Activated T-helper 1 cell treated with anti-CD3 and anti-CD28 coated beads, Interleukin-12 subunit alpha, Interleukin-12 subunit beta, Interleukin-2, Interleukin-4 antibody, amounts not matched to agents 30 ng/mL and 10 ng/mL and 1 ng/mL, durations not matched to agents 14 hours and 24 hours and 36 hours (primary cell): ENCODE measurements at places on chromosomes 3 and 15. TPM values are rescaled to one million over a fixed set of nuclear protein-coding genes. Genes with fewer than 3 reads are reported as not detected.

The STRIT1 gene
- total RNA-seq, result not detected in 2 replicates

DNA sequence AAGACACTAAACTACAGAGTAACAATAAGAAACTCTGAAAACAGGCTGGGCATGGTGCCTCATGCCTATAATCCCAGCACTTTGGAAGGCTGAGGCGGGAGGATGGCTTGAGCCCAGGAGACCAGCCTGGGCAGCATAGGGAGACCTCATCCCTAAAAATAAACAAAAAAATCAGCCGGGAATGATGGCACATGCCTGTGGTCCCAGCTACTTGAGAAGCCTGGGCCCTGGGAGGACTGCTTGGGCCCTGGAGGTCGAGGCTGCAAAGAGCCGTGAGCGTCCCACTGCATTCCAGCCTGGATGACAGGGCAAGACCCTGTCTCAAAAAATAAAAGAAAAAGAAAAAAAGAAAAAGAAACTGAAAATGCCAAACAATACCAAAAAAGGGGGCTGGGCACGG lies 55.4 kb downstream of the TMCC1 start:
- no peaks in the 10 kb centered on the region for H3K4me1 ChIP-seq
- no peak overlapping the region for H3K27ac ChIP-seq
- peaks cover 6% of the 10 kb centered on the region for H3K36me3 ChIP-seq
- no peaks in the 10 kb centered on the region for H3K27me3 ChIP-seq
- no peak overlapping the region for H3K4me3 ChIP-seq

DNA sequence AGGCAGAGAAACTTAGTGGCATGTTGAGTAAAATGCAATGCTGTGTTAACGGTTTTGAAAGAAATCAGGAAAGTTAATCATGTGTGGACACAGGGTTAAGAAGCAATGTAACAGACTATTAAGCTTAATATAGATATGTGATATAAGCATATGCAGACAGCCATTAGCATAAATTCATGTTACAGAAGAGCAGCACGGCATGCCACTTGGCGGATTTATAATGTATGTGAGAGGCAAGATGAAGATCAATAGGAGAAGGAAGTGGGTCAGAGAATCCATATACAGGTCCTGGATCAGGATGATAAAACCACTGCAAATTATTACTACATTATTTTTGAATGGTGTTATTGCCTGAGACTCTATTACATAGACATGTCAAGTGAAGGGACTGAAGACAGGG lies 694.3 kb downstream of the MCTP2 start:
- DNase-seq, result no peak
- H3K4me3 ChIP-seq, result no peak overlapping the region
- H3K27ac ChIP-seq, result no peak overlapping the region
- H3K27me3 ChIP-seq, result no peaks in the 10 kb centered on the region
- H3K4me1 ChIP-seq, result no peaks in the 10 kb centered on the region

DNA sequence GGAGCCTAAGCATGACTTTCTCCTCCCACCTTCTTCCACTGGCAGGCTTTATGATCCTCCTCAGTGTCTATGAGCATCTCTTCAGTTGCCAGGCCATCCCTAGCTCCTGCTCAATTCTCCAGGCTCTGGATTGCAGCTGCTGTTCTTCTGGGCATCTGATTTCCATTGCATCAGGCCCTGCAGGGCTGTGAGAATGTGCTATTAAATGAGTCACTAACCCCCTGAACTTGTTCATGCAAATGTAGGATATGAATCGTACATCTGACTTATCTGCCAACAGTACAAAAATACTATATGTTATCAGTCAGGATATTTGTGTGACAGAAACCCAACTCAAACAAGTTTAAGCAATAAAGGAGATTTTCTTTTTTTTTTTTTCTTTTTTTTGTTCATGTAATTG lies 11.9 kb downstream of the GPR176 start:
- H3K36me3 ChIP-seq, result no peaks in the 10 kb centered on the region
- no peaks in the 10 kb centered on the region for H3K4me1 ChIP-seq
- no peak for DNase-seq
- H3K27me3 ChIP-seq, result peaks cover 9% of the 10 kb centered on the region
- H3K4me3 ChIP-seq, result no peak overlapping the region

The PDIA3 gene
- total RNA-seq, result 299 and 303 TPM in 2 replicates

- peaks cover 46% of the 10 kb centered on the region for H3K4me1 ChIP-seq
- H3K27me3 ChIP-seq, result no peaks in the 10 kb centered on the region
- H3K36me3 ChIP-seq, result peaks cover 46% of the 10 kb centered on the region
- no peak overlapping the region for H3K27ac ChIP-seq
Measured at GRCh38 chr3:18494251-18494650, 69.1 kb upstream of the SATB1 start.

DNA sequence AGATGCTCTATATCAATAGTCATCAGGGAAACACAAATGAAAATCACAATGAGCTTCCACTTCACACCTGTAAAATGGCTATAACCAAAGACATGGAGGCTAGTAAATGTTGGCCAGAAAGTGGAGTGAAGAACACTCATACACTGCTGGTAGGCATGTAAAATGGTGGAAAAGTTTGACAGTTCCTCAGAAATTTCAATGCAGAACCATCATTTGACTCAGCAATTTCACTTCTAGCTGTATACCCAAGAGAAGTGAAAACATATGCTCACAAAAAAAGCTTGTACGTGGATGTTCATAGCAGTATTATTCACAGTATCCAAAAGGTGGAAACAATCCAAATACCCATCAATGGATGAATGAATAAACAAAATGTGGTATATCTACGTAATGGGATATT lies 19.2 kb upstream of the TOP2B start:
- peaks cover 4% of the 10 kb centered on the region for H3K27me3 ChIP-seq
- no peak for DNase-seq
- H3K36me3 ChIP-seq, result no peaks in the 10 kb centered on the region
- no peaks in the 10 kb centered on the region for H3K4me1 ChIP-seq

GRCh38 chr3:5290915-5291314 lies 103.4 kb downstream of the EDEM1 start:
- peaks cover 3% of the 10 kb centered on the region for H3K27me3 ChIP-seq
- H3K4me1 ChIP-seq, result no peaks in the 10 kb centered on the region
- H3K27ac ChIP-seq, result no peak overlapping the region
- no peaks in the 10 kb centered on the region for H3K36me3 ChIP-seq

- H3K36me3 ChIP-seq, result no peaks in the 10 kb centered on the region
- H3K4me1 ChIP-seq, result no peaks in the 10 kb centered on the region
- H3K27ac ChIP-seq, result no peak overlapping the region
- no peak for DNase-seq
- H3K4me3 ChIP-seq, result no peak overlapping the region
- H3K27me3 ChIP-seq, result peaks cover 2% of the 10 kb centered on the region
Measured at GRCh38 chr3:115245899-115246298, 98.8 kb upstream of the ZBTB20 start.

The CYP1A2 gene
- not detected in 2 replicates for total RNA-seq

DNA sequence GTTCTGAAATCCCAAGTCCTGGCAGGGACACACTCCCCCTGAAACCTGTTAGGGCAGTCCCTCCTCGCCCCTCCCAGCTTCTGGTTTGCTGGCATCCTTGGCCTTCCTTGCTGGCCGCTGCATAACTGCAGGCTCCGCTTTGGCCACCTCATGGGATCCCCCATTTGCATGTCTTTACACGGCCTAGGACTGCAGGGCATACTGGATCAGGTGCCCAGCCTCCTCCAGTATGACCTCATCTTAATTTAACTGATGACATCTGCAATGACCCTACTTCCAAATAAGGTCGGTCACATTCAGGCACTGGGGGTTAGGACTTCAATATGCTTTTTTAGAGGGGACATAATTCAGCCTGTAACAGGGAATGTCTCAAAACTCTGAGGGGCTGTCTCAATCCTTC lies 173.3 kb downstream of the RAB11A start:
- H3K4me3 ChIP-seq, result no peak overlapping the region
- no peaks in the 10 kb centered on the region for H3K4me1 ChIP-seq
- peaks cover 23% of the 10 kb centered on the region for H3K27me3 ChIP-seq
- no peak overlapping the region for H3K27ac ChIP-seq
- no peak for DNase-seq

The FANCD2OS gene
- total RNA-seq, result not detected in 2 replicates

The TNIK gene
- 21.0 and 21.5 TPM in 2 replicates for total RNA-seq

GRCh38 chr3:138046955-138047354 lies 37.0 kb downstream of the CLDN18 start:
- DNase-seq, result no peak
- H3K36me3 ChIP-seq, result no peaks in the 10 kb centered on the region
- no peak overlapping the region for H3K27ac ChIP-seq

DNA sequence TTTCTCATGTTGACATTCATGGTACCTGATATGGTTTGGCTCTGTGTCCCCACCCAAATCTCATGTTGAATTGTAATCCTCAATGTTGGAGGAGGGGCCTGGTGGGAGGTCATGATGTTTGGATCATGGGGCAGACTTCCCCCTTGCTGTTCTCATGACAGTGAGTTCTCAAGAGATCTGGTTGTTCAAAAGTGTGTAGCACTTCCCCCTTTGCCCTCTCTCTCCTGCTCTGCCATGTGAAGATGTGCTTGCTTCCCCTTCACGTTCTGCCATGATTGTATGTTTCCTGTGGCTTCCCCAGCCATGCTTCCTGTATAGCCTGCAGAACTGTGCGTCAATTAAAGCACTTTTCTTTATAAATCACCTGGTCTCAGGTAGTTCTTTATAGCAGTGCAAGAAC lies 3.3 kb upstream of the UBL7 start:
- H3K4me3 ChIP-seq, result no peak overlapping the region
- no peaks in the 10 kb centered on the region for H3K27me3 ChIP-seq
- peak overlapping the region; percentile 36 for H3K27ac ChIP-seq
- DNase-seq, result no peak
- peaks cover 19% of the 10 kb centered on the region for H3K36me3 ChIP-seq

- peak overlapping the region; percentile 86 for H3K4me3 ChIP-seq
- peaks cover 85% of the 10 kb centered on the region for H3K36me3 ChIP-seq
- H3K27ac ChIP-seq, result peak overlapping the region; percentile 100
- peaks cover 98% of the 10 kb centered on the region for H3K4me1 ChIP-seq
- H3K27me3 ChIP-seq, result no peaks in the 10 kb centered on the region
Measured at GRCh38 chr3:4821975-4822374, 157.3 kb upstream of the BHLHE40 start.

The RPP14 gene
- 22.7 and 23.4 TPM in 2 replicates for total RNA-seq

The BNC1 gene
- not detected in 2 replicates for total RNA-seq

- H3K4me3 ChIP-seq, result no peak overlapping the region
- peaks cover 11% of the 10 kb centered on the region for H3K4me1 ChIP-seq
- no peak overlapping the region for H3K27ac ChIP-seq
Measured at GRCh38 chr3:153443961-153444360, 281.9 kb downstream of the RAP2B start.

- H3K4me1 ChIP-seq, result peaks cover 6% of the 10 kb centered on the region
- no peak for DNase-seq
- no peak overlapping the region for H3K4me3 ChIP-seq
- H3K27me3 ChIP-seq, result no peaks in the 10 kb centered on the region
- no peaks in the 10 kb centered on the region for H3K36me3 ChIP-seq
Measured at GRCh38 chr15:86663304-86663703, 583.6 kb downstream of the AGBL1 start.

The HOMER2 gene
- total RNA-seq, result 19.3 and 21.3 TPM in 2 replicates

GRCh38 chr15:69725275-69725674 lies 272.7 kb downstream of the RPLP1 start:
- peaks cover 77% of the 10 kb centered on the region for H3K4me1 ChIP-seq
- H3K27me3 ChIP-seq, result peaks cover 21% of the 10 kb centered on the region
- no peak for DNase-seq

DNA sequence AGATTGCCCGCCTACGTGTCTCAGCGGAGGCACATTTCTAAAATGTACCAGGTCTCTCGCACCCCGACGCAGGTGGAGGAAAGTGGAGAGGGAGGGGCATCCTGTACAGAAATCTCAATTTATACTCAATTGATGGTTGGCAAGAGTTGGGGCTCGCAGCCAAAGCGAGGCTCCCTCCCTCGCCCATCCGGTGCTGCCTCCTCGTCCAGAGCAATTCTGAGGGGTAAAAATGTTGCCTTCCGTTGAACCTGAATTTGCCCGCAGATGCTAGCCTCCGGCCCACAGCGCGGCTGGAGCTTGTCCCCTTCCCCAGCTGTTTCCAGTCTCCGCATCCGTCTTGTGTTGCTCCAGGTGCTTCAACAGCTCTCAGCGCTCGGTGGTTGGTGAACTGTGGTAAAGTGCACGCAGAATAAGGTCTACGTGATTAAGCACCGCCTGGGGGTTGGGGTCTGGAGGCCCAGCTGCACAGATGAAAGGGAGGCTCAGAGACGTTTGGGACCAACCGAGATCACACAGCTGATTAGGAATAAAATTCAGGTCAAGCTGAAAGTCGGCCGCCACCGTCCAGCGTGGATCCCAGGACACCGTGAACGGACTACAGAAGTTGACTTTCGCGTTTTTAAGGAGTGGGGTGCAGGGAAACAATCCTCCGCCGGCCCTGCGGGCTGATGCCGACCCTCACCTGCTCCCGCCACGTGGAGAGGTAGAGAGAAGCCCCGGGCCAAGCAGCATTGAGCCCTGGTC lies 846 bp upstream of the POLG start:
- peak overlapping the region; percentile 80 for H3K4me3 ChIP-seq
- H3K4me1 ChIP-seq, result peaks cover 55% of the 10 kb centered on the region
- DNase-seq, result no peak
- H3K27ac ChIP-seq, result peak overlapping the region; percentile 91
- peaks cover 5% of the 10 kb centered on the region for H3K27me3 ChIP-seq

- H3K27ac ChIP-seq, result no peak overlapping the region
- DNase-seq, result no peak
- peaks cover 1% of the 10 kb centered on the region for H3K27me3 ChIP-seq
- H3K36me3 ChIP-seq, result no peaks in the 10 kb centered on the region
- H3K4me3 ChIP-seq, result no peak overlapping the region
Measured at GRCh38 chr3:113140876-113141275, 70.5 kb upstream of the BOC start.

GRCh38 chr3:172938788-172939187 lies 188.3 kb downstream of the ECT2 start:
- no peak overlapping the region for H3K27ac ChIP-seq
- no peak overlapping the region for H3K4me3 ChIP-seq
- H3K36me3 ChIP-seq, result no peaks in the 10 kb centered on the region

DNA sequence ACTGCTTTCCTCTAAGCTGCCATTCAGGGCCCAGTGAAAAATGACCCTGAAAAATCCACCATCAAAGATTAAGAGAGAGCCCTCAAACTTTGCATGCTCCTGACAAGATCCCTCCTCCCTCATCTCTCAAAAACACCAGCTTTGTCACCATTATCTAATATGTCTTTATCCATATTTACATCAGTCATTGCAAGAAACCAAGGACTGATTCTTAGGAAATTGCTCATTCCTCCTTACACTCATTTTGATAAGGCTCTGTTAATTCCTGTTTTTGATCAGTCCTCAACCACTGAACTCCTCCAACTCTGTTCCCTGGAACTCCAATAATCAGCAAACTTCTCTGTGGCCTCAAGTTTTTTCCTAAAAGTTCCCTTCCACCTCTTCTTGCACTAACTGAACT lies 51.8 kb downstream of the CD200 start:
- no peaks in the 10 kb centered on the region for H3K27me3 ChIP-seq
- peak overlapping the region; percentile 11 for H3K27ac ChIP-seq
- no peak for DNase-seq
- H3K4me3 ChIP-seq, result no peak overlapping the region
- peaks cover 3% of the 10 kb centered on the region for H3K36me3 ChIP-seq

GRCh38 chr15:63362196-63362595 lies 19.4 kb downstream of the CA12 start:
- H3K27me3 ChIP-seq, result peaks cover 17% of the 10 kb centered on the region
- no peak overlapping the region for H3K4me3 ChIP-seq
- DNase-seq, result no peak
- no peak overlapping the region for H3K27ac ChIP-seq
- H3K4me1 ChIP-seq, result no peaks in the 10 kb centered on the region
